ENCODE measurements at places on chromosomes 5 and 9.

GRCh38 chr9:106868087-106868486 is 5.1 kb downstream of the ZNF462 start:
- no peaks in the 10 kb centered on the region for H3K27me3 ChIP-seq
- no peaks in the 10 kb centered on the region for H3K36me3 ChIP-seq
- peak overlapping the region; percentile 71 for H3K27ac ChIP-seq
- H3K4me3 ChIP-seq: no peak overlapping the region
- no peak for DNase-seq
- H3K4me1 ChIP-seq: peaks cover 42% of the 10 kb centered on the region

DNA sequence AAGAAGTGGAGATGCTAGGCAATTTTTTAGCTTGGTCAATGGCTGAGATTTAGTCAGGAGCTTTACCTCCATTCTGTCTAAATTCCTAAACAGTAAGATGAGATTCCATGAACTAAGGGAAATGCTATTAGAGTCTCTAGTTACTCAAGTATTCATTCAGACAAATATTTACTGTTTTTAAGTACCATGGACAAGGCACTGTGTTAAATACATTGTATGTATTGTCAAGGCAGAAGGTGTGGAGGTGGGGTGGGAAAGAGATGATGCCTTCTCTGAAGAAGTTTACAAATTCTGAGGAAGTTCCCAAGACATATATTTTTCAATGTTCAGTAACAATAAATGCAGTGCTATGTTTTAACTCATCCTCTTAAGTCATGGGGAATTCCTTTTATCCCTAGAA is 459.9 kb upstream of the NMUR2 start:
- no peaks in the 10 kb centered on the region for H3K36me3 ChIP-seq
- H3K4me1 ChIP-seq: no peaks in the 10 kb centered on the region
- no peak overlapping the region for H3K4me3 ChIP-seq
- H3K27ac ChIP-seq: no peak overlapping the region
- DNase-seq: no peak

GRCh38 chr5:173595841-173596240 is 20.6 kb downstream of the BOD1 start:
- H3K4me1 ChIP-seq: no peaks in the 10 kb centered on the region
- DNase-seq: no peak
- H3K27ac ChIP-seq: no peak overlapping the region

- DNase-seq: peak; percentile 81
- peak overlapping the region; percentile 78 for H3K27ac ChIP-seq
- H3K36me3 ChIP-seq: no peaks in the 10 kb centered on the region
- H3K27me3 ChIP-seq: no peaks in the 10 kb centered on the region
- H3K4me3 ChIP-seq: no peak overlapping the region
- H3K4me1 ChIP-seq: peaks cover 24% of the 10 kb centered on the region
These were observed 60.8 kb downstream of the SEMA4D start for GRCh38 chr9:89436963-89437625.

- no peaks in the 10 kb centered on the region for H3K36me3 ChIP-seq
- peak; percentile 26 for DNase-seq
- H3K27me3 ChIP-seq: peaks cover 76% of the 10 kb centered on the region
- H3K4me1 ChIP-seq: peaks cover 39% of the 10 kb centered on the region
- H3K4me3 ChIP-seq: peak overlapping the region; percentile 53
- H3K27ac ChIP-seq: peak overlapping the region; percentile 29
These were observed 4.5 kb downstream of the ELAVL2 start for GRCh38 chr9:23821375-23822181.

DNA sequence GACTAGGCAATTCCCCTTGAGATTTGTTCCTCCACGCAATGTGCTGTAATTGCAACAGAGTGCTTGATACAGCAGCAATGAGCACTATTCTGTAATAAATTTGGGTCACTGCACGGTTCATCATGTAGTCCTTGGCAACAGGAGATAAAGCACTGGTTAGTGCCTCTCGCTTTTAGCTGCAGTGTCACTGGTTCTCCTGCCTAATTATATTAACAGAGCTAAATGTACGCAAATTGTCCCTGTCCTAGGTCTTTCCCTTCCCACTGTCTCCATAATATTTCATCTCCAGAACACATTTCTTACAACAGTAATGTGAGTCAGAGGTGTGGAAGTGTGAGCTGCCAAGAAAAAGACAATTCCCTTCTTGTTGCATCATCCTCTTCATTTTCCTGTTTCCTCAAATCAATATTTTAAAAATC is 553.1 kb downstream of the ZNF608 start:
- no peaks in the 10 kb centered on the region for H3K4me1 ChIP-seq
- H3K27ac ChIP-seq: no peak overlapping the region
- H3K27me3 ChIP-seq: no peaks in the 10 kb centered on the region

DNA sequence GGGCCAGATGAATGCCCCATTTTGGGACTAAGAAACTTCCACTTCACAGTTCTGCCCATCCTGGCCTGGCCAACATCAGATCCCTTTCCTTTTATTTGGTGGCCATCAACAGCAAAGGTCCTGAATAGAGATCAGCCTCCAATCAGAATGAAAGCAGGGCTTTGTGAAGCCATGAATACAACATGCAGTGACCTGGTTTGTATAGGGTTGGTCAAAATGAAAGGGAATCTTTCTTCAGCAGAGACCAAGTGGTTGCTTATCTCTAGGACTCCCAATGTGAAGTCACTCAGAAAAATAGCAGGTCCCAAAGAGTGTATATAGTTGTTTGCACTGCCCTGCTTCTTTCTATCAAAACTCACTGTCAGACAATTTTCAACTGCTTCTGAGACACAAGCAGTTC is 113.9 kb upstream of the SLC12A2 start:
- DNase-seq: no peak
- H3K27ac ChIP-seq: no peak overlapping the region
- no peaks in the 10 kb centered on the region for H3K27me3 ChIP-seq
- H3K4me3 ChIP-seq: no peak overlapping the region
- no peaks in the 10 kb centered on the region for H3K36me3 ChIP-seq

- no peak overlapping the region for H3K4me3 ChIP-seq
- no peaks in the 10 kb centered on the region for H3K4me1 ChIP-seq
- no peaks in the 10 kb centered on the region for H3K36me3 ChIP-seq
- DNase-seq: no peak
These were observed 59.0 kb downstream of the DRD1 start for GRCh38 chr5:175384724-175385552.

DNA sequence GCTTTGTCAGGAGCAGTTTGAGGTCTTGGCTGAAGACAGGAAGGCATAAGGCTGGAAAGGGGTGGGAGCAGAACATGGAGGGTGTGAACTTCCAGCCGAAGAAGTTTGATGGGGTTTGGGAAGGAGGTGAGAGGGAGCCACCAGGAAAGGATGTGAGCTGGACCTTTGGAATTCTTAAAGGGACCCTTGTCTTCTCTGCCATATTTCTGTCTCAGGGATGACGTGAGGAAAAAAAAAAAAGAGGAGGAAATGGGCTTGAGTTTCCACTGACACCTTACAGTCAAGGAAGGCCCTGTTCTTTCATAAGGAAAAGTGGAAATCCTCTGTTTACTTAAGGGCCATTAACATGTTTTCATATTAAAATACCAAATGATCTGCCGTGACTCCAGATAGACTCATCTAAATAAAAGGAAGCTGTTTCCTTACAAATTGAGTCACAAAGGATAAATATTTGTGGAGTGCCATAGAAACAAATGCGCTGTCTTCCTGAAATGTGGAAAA is 132.1 kb downstream of the PALM2AKAP2 start:
- H3K27ac ChIP-seq: peak overlapping the region; percentile 35
- no peak for DNase-seq
- no peaks in the 10 kb centered on the region for H3K27me3 ChIP-seq

DNA sequence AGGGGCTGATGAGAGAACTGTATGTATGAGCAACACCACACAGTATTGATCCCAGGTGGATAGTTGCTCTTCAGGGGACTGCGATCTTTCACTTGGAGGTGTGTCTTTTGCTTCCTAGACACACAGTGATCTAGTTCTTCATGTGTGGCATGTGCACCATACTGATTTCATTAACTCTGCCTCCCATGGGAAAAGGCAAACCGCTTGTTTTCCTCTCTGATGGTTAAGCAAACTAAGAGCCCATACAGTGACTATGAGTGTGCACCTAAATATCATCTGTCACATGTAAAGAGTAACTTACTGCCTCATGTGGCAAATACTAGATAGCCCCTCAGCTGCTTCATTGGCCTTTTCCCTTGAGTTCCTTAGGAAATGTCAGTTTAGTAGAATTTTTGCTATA is 147.3 kb downstream of the TLE4 start:
- H3K27ac ChIP-seq: no peak overlapping the region
- DNase-seq: no peak
- H3K27me3 ChIP-seq: no peaks in the 10 kb centered on the region
- H3K4me3 ChIP-seq: no peak overlapping the region
